Right cardiac atrium (tissue), 5 donors: ENCODE measurements at places on chromosomes 11 and 22. TPM values are rescaled to one million over a fixed set of nuclear protein-coding genes. Genes with fewer than 3 reads are reported as not detected.

UPB1 gene
- 2.7 TPM for polyA plus RNA-seq

C22orf15 gene
- not detected for polyA plus RNA-seq

TREH gene
- polyA plus RNA-seq, result 1.2 TPM

DNA sequence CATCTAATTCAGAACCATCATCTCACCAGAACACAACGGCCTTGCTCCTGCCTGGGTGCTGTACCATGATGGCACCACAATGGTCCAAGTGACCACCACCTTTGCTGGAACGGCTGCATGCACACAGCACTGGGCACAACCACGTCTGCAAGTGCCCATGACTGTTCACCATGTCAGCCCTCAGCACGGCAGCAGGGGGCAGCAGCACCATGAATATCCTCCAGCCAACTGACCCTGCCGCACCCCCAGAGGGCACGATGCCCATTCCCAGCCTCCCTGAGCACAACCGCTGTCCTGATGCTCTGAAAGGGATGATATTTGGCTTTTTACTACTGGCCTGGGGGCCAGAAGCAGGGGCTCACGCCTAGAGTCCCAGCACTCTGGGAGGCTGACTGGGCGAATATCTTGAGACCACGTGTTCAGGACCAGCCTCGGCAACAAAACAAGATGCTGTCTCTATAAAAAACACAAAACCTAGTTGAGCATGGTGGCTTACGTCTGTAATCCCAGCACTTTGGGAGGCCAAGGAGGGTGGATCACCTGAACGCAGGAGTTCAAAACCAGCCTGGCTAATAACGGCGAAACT, 25.7 kb downstream of the DRD4 start:
- DNase-seq, result peak; percentile 77

DNA sequence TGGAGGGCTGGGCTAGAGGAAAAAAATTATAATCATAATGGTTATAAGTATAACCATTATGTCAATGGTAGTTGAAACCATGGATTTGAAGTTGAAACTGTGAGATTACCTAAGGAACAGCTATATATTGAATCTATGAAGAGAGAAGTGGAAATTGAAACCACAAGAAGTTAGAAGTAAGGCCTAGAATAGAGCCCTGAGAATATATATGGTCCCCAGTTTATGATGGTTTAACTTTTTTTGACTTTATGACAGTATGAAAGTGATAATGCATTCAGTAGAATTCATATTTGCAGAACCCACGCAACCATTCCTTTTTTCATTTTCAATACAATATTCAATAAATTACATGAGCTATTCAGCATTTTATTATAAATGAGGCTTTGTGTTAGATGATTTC, 15.0 kb downstream of the AASDHPPT start:
- no peak for DNase-seq

DNA sequence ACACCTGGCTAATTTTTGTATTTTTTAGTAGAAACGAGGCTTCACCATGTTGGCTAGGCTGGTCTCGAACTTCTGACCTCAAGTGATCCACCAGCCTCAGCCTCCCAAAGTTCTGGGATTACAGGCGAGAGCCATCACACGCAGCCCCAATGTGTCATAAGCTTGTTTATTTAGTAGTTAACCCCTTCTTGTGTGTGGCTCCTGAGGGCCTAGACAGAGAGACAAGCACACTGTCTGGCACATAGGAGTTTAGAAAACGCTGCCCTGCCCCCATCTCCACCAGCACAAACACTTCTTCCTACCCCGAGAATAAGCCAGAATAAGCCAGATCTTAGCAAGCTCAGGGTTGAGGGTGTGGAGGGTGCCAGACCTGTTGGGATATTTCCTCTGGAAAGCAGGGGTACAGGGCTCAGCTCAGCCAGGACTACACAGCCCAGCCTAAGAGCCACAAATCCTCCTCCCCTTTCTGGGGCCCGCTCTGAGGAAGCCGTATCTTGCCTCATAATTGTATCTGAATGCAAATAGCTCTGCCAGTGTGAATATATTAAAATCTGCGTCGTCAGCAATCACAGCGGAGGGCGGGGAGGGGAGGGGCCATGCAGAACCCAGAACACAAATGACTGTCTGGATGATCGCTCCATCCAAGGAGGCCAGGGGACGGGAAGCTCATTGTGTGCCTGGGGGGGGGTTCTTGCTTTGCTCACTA, 247.3 kb downstream of the MN1 start:
- DNase-seq, result no peak

DNA sequence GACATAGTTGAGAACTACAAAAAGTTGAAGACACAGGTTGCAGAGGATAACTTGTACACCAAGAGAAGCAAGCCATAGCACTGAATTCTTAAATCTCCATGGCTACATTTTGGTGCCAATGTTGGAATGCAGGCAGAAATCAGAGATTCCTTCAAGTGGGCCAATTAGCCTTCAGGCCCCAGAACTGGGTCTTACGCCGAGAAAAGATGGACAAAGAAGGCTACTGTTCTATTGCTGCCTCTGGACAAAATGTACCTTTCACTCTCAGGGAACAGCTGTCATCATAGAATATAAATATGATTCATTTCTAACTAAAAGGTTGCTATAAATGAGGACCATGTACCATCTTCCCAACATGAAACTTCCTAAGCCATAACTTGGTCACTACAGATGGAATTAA, 13.7 kb downstream of the TMEM216 start:
- DNase-seq, result no peak
